G401 (cell line): ENCODE measurements at places on chromosomes 7 and 10. TPM values are rescaled to one million over a fixed set of nuclear protein-coding genes. Genes with fewer than 3 reads are reported as not detected.

- no peak for DNase-seq
Observed at GRCh38 chr7:6546498-6547251, 4.6 kb downstream of the GRID2IP start.

- peak; percentile 45 for DNase-seq
Observed at GRCh38 chr7:42843205-42843800, 68.6 kb downstream of the C7orf25 start.

DNA sequence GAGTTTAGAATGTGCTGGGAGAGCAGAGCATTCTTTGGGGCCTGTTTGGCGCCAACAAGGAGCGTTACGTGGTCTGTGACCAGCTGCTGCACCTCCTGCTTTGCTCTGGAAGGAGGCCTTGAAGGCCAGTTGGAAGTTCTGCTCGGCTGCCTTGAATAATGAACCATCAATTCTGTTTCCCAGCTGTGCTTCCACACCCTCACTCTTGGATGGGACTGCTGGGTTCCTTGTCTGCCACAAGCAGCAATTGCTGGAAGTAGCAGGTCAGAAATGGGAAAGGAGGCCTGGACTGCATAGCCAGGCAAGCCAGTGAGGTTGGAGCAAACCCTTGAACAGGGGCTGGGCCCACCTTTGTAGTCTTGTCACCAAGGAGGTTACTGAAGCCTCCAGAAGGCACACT is 86.6 kb upstream of the INSYN2A start:
- no peak for DNase-seq

GRCh38 chr7:77315182-77315591 is 101.0 kb downstream of the GSAP start:
- no peak for DNase-seq

DNA sequence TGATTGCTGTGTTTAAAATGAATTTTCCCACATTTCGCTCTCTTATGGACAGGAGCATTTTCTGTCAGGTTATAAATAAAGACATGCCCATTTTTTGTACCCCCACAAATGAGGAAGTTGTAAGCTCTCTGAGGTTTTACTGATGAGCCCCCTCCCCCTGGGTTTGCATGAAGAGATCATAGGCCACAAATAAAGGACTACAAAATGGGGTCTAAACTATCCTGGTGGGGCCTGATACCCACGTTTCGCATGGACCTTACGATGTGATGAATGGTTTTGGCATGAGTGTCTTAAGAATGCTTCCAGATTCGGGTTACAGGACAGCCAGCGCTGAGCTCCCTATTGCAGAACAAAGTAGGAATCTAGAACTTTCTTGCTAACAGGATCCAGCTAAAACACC is 5.8 kb downstream of the IKZF1 start:
- DNase-seq = no peak

- DNase-seq = peak; percentile 72
Observed at GRCh38 chr10:116737627-116738327, 4.6 kb downstream of the HSPA12A start.

DNA sequence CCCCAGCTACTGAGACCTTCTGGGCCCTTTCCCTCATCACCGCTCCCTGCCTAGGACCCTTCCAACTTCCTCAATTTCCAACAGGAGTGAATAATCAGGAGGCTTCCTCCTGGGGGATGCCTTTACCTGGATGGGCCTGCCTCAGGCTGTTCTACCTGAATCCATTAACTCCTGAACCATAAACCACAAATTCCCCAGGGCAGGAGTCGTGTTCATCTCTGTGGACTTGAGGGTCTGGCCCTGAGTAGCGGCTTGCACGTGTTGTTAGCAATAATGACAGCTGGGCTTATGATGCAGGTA is 105.1 kb upstream of the GPR26 start:
- no peak for DNase-seq

GRCh38 chr7:115779561-115779960 is 251.0 kb downstream of the TFEC start:
- no peak for DNase-seq

- DNase-seq = no peak
Observed at GRCh38 chr10:13904064-13904463, 317.3 kb downstream of the PRPF18 start.

DNA sequence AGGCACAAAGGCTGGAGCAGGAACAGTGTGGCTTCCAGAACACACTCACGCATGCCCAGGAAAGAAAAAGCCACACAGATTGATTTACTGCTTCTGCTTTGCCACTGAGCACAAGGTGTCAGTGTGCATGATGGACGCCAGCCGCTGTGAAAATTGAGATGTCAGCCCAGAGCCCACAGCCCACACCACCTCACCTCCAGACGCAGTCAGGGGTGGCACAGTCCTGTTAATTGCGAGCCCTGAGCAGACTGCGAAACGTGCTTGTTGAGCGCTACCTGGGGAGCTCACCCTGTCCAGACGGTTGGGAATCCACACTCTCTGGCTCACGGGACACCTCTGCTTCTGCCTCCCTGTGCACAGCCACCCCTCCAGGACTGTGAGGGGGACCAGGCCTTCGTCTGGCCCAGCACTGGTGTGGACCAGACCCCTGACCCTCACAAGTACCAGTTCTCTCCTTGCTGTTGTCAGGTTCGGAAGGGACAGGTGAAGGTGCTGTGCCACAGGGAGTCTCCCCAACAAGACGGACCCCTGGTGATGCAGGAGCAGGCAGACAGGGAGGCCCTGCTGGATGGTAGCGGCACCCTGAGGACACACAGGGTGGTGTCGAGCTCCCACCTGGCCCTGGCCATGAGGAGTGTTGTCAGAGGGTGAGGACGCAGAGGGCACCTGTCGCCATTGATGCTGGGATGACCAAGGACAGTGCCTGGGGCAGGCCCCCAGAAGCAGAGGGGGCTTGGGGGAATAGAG is 15.3 kb downstream of the RASGEF1A start:
- DNase-seq = no peak

DNA sequence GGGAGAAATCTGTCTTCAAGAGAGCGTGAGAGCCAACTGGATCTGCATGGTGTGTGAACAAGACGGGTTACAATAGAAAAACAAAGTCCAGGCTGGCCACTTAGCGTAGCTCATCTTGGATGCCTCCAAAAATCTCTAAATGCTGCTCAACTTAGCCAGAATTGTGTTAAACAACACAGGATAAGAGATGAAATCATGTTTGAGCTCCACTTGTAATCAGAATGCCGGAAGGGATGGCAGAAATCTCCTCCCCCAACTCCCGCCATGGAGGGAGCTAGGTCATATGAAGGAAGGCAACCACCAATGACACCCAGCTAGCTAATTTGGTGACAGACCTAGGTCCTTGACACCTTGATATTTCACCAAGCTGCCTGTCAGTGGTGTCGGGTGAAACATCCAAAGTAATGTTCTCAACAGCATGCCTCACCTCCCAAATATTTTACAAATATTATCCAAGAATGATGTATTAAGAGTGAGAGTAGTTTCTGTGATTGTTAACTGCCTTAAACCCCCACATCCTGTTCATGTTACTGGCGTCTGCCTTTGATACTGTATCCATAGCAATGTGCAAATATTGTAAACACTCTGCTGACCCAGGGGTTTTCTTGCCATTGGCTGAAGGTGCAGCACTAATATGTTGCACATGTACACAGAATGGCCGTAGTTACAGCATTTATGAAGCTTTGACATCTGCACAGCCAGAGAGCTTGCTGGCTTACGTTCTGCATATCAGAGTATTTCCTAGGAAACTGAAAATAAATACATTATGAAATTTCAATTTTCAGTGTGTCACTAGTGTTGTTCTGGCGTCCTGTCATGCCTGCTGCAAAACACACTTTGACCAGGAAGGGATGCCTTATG is 25.8 kb downstream of the TMEM254 start:
- no peak for DNase-seq

GRCh38 chr7:70317356-70317755 is 719.1 kb downstream of the AUTS2 start:
- DNase-seq = no peak

DNA sequence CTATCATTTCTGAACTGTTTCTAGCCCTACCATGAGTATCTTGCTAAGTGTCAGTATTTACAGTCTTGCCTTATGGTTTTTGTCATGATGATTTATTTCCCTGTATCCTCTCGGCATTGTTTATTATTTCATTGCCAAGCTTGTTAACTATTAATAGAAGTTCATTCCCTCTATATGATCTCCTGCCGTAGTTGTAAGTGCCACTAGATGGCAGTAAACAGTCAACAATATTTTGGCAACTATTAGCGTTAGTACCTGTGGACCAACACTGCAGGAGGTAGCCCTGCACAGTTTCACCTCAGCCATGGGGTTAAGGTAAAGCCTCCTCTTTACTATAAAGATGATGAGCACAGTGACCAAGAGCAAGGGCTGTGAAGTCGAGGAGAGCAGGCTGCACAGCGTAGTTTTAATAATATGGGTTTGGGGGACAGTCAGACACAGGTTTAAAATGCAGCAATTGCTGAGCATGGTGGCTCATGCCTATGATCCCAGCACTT is 26.1 kb upstream of the CCNJ start:
- peak; percentile 74 for DNase-seq

The COL17A1 gene
- total RNA-seq = 0.03 and 0.06 TPM in 2 replicates

The CALN1 gene
- not detected in 2 replicates for total RNA-seq

The JAZF1 gene
- total RNA-seq = not detected in 2 replicates

The VWA2 gene
- total RNA-seq = not detected in 2 replicates

The SPDYE11 gene
- not detected in 2 replicates for total RNA-seq

The AGAP9 gene
- total RNA-seq = 2.0 and 3.4 TPM in 2 replicates

The CYP3A7 gene
- total RNA-seq = not detected in 2 replicates
